ENCODE measurements at places on chromosomes 12 and 14.

- no peak for DNase-seq
Measured at GRCh38 chr12:51904951-51905470, 2.3 kb upstream of the ACVRL1 start.

DNA sequence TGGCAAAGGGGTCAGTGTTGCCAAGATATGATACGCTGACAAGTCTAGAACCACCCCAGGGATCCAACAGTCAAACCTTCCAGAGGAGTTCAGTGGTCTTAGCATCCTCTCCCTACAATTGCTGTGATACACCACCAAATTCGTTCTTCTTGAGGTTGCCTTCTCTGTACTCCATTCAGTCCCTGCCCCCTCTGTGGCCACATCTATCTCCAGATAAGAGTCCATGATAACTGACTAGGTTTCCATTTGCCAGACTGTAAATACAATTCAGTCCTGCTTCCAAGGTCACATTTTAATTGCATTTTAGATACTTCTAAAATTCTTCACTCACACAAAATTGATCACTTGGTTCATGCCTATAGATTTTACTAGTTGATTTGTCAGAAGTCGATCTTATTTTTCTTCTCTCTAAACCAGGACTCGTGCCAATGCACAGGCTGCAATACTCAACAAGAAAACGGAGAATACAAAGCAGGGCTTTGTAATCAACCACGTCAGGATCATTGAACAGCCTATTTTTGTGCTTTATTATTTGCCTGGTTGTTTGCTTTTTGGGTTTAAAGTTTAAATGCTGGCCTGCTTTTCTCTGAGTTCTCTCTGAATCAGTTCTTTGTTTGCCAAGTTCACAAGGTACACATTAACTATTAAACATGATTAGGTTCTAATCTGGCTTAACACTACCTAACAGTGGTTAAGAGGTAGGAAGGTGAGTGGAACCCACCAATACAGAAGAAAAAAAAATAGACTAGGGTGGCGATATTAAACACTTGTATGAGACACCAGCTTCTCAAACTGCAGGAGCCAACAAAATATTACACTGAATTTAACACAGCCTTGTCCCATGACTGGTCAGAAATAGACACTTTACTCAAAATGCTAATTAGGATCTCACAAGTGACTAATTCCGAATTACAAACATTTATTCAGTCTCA is 5.3 kb upstream of the TSPAN8 start:
- no peak for DNase-seq

DNA sequence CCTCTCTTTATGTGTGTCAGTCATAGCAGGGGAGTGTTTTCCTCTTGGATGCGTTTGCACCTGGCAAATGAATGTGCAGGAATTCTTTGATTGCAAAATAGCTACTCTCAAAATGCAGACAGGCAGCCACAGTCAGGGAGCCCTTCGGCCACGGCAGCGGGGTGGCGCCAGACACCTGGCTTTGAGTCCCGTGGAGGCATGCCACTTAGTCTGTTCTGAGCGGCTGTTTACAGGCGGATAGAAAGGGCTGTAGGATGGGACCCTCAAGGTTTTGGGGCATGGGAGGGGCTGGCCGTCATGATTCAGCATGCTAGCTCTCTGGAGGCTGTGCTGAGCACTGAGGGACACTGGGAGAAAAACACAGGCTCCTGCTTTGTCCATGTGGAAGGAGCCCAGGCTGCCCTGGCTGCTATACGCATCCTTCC is 117.1 kb downstream of the SLC25A47 start:
- peak; percentile 59 for DNase-seq

- no peak for DNase-seq
Measured at GRCh38 chr12:55637467-55637866, 775 bp downstream of the OR10P1 start.

DNA sequence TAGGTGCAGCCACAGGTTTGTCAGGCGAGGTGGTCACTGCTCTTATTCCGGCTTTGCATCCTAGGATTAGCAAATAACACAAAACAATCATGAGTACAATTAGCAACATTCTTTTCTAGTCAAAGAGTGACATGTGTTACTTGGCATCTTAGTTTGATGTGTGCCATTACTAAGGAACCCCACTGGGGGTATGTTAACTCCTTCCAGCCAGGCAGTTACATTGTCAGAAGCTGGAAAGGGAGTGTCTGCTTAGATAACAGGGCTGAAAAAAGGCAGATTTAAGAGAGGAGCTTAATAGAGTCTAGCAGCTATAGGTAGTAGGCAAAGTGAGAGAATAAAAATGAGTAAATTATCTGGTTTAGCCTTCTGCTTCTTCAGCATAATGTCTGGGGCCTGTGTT is 30.5 kb upstream of the METAP2 start:
- no peak for DNase-seq
